ENCODE measurements at places on chromosomes 1 and 21.

DNA sequence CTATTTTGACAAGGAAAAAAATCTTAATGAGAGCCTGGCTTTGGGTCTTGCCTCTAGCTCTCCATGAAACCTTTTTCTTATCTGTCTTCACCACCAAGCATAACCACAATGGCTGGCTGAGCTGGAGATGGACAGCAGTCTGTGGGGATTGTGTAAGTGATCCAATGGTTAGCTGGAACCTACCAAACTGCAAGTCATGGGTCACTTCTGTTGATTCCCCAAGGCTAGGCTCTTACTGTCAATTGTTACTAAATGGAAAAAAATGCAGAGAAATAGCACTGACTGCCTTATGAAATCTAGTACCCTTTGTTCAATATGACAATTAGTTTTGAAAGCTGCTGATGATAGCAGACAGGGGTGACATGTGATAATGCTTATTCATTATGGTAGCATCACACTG is 359.0 kb downstream of the ST6GALNAC3 start:
- DNase-seq: no peak

DNA sequence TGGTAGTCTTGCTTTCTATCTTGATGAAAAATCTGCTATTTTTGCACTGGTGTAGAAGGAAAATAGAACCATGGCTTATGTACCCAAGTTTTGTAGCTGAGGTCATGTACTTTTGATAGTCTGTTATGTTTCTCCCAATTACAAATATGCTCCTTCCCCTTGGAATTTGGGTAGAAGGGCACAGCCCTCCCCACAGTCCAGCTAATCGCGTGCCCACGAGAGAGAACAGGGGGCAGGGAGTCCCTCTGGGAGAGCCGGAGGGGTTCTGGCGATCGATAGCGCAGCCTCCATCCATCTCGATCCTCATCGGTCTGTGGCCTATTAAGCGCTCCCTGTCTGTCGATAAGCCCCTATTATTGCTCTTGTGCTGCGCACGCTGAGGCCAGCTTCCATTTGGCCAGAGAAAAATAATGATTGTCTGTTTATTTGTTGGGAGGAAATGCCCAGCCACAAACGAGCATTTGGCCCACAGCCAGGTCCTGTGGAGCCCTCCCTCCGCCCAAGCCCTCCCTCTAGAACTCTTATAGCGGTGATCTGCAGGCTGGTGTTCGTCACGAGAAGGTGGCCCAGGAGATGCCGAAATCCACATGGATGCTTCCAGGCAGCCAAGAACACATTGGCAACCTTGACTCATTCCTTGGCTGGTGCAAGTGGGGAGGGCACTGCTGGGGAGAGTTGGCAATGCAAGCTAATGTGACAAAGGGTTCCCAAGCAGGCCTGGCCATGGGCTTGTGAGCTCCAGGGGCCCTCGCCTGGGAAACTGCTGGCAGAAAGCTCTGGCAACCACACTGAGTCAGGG is 134.7 kb upstream of the TNR start:
- DNase-seq: no peak

- DNase-seq: no peak
Observed at GRCh38 chr1:192581131-192581927, 5.8 kb downstream of the RGS1 start.

GRCh38 chr1:162151900-162152829 is 82.7 kb downstream of the NOS1AP start:
- no peak for DNase-seq

GRCh38 chr1:220336391-220337031 is 64.3 kb upstream of the RAB3GAP2 start:
- DNase-seq: no peak

DNA sequence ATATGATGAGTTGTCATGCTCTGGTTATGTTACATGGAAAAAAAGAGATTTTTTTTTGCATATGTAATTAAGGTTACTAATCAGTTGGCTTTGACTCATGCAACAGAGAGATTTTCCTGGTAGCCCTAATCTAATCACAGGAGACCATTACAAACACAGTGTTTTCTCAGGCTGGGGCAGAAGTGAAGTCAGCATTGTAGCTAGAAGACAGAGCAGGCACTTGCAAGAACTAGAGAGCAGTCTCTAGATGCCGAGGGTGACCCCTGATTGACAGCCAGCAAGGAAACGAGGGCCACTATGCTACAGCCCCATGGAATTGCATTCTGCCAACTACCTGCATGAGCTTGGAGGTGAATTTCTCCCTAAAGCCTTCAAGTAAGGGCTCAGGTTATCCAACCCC is 151.3 kb downstream of the RUNX1 start:
- DNase-seq: no peak

DNA sequence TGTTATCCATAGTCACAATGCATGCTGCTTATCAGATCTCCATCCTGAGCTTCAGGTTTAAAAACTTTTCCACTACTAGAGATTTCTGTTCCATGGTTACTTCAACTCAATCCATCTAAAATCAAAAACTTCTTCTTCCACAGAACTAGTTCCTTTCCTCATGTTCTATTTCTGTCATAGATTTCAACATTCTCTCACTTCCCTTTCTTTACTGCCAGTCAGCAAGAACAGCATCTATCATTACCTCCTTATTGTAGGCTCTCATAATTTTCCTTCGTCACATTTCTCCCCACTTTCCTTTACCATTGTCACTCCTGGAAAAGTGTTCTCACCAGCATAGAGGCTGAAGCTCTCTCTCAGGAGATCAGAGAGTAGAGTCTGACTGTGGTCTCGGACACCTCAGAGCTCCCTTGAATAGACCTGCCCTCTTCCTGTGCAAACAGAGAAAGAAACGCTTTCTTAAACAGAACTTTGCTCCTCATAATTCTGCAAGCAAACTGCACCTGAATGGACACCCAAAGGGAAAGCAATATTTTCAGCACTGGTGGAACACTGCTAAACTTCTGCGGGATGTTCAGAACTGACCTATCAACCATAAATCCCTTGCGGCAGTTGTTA is 48.7 kb upstream of the KIRREL1 start:
- DNase-seq: no peak

GRCh38 chr1:198534548-198535418 is 5.7 kb downstream of the ATP6V1G3 start:
- no peak for DNase-seq

DNA sequence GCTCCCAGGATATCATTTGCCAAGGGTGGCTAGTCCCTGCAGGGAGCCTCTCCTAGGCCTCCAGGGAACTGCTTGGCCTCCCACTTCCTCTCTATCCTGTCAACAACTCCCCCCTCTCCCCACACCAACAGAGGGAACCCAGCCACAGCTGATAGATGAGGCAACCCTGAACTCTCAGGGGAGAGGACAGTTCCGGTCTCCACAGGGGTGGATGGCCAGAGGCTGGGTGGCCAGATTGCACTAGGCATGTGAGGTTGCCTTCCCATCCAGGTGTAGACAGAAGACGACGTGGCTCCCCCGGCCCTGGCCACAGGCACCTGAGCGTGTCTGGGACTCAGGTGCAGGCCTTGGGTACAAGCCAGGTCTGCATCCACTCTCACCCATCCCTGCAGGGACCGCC is 53.3 kb downstream of the TOR1AIP2 start:
- DNase-seq: no peak

DNA sequence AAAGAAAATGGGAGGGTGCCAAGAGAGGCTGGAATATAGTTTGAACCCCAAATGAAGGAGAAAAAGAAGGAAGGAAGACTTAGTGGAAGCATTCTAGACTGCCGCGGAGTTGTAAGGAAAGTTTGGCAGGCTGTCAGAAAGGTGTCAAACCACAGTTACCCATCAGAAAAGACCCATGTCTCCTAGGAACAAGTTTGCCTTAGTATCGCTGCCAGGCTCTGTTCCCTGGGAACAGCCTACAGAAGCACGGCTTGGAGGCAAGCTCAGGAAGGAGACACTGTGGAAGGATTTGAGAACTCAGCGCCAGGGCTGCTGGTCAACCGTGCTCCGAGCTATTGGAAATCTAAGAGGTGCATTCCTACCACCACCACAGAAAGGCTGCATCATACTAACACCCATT is 197.4 kb downstream of the RRAGC start:
- no peak for DNase-seq

GRCh38 chr1:166283190-166283589 is 116.4 kb upstream of the FAM78B start:
- no peak for DNase-seq
